Activated T-cell treated with anti-CD3 and anti-CD28 coated beads, Interleukin-2, amount 50 U/mL, for 24 hours (primary cell): ENCODE measurements at places on chromosomes 13 and 19.

DNA sequence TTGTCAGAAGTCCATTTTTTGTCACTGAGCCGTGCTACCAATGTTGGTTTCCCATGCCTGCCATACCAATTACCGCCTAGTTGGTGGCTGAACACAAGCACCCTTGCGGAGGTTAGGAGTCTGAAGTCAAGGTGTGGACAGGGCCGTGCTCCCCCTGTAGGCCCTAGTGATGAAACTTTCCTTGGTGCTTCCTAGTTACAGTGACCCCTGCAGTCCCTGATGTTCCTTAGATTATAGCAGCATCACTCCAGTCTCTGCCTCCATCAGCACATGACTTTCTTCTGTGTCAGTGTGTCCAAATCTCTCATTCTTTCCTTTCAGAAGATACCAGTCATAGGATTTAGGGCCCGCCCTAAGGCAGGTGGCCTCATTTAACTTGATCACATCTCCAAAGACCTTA is 99.0 kb downstream of the MYO16 start:
- no peak for DNase-seq

GRCh38 chr13:76879203-76879882 is 6.9 kb downstream of the KCTD12 start:
- DNase-seq: peak; percentile 62

DNA sequence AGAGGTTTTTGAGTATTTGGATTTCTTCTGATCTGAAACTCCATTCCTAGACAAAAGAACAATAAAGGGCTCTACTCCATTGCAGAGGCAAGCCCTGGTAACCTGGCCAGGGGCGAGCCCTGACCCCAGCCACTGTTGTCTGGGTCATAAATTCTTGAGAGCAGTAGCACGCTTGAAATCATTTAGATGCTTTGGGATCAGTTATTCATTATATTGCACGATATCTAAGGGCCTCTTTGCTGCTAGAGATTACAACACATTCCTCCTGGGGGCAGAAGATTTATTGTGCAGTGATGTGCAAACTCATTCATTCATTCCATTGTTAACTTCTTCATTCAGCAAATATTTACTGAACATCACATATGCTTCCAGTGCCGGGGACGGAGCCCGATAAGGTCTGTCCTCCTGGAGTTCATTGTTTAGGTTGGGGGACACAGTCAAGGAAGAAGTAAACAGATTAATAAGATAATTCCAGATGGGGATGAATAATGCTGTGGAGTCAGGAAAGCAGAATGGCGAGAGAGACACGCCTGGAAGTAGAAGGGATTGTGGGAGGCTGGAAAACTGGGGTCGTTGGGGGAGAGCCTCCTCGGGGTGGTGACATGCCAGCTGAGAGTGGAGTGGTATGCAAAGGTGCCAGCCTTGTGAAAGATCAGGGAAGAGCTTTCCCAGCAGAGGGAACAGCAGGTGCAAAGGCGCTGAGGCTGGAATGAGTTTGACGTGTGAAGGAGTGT is 34.9 kb downstream of the SIPA1L3 start:
- DNase-seq: no peak

DNA sequence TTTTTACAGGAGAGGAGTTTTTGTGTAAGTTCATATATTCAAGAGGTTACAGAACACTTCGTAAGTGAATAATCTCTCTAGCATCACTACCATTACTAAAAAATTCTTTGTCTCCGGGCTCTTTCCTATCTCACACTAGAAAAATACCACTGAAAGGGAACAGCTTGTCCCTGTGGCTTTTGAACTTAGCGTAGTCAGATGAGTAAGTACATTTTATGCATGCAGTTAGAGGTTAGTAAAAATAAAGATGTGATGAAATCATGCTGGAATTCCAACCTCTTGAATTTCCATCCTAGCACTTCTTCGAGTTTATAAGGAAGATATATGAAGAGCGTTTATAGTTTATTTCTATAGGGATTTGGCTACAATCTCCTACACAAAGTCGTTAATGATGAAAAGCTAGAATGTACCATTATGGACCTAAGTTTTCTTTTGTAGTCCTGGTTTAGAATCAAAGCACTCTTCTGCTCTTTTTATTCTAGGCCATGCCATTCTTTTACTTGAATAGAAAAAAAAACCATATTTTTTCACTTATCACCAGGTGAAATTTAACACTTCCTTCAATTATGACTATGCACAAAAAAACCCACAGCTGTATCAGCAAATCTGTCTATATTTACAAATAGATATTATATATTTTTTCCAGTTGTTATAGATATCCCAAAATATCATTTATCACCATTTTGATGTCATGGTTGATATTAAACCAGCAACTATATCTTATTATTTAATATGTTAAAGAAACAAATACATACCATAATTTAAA is 139.9 kb upstream of the PCDH9 start:
- no peak for DNase-seq

GRCh38 chr19:21586311-21587116 is 81.1 kb downstream of the ZNF429 start:
- DNase-seq: peak; percentile 48

DNA sequence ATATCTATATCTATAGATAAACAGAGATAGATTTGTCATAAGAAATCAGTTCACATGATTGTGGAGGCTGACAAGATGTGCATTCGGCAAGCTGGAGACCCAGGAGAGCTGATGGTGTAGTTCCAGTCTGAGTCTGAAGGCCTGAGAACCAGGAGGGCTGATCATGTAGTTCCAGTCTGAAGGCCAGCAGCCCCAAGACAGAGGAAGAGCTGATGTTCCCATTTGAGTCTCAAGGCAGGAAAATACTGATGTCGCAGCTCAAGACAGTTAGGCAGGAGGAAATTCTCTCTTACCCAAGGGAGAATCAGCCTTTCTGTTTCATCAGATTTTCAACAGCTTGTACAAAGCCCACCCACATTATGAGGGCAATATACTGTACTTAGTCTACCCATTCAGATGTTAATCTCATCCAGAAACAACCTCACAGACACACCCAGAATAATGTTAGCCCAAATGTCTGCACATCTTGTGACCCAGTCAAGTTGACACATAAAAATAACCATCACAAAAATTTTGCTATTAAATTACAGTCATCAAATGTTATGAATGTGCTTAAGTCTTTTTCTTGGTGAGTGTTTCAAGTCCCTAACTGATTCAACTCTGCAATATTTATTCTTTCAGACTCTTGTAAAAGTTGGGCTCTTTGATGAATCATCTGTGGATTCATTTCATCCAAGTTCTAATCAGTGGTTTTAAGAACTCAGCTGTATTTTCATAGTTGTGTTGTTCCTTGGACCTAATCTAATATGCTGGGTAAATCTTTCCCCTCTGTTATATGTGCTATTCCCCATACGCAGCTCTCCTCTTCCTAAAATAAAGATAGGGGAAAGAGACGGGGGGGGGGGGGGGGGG is 22.7 kb upstream of the LRCH1 start:
- DNase-seq: no peak

DNA sequence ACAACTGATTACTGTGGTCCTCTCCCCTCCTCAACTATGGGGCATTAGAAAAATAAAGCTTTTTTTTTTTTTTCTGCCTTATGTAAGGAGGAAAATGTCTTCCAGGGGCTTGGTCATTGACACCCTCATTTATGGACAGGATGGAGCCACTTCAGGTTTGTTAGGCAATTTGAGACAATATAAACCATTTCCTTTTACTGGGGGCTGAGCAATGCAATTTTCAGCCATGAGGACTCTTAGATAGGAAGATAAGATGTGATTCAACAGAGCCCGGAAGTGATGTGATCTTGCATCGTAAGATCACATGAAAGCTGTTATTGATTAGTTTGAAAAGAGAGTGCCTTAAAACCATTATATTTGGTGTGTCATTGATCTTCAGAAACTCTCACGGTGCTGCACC is 210.8 kb downstream of the OXGR1 start:
- DNase-seq: no peak

- no peak for DNase-seq
Observed at GRCh38 chr13:22736084-22736767, 444.6 kb upstream of the SGCG start.

DNA sequence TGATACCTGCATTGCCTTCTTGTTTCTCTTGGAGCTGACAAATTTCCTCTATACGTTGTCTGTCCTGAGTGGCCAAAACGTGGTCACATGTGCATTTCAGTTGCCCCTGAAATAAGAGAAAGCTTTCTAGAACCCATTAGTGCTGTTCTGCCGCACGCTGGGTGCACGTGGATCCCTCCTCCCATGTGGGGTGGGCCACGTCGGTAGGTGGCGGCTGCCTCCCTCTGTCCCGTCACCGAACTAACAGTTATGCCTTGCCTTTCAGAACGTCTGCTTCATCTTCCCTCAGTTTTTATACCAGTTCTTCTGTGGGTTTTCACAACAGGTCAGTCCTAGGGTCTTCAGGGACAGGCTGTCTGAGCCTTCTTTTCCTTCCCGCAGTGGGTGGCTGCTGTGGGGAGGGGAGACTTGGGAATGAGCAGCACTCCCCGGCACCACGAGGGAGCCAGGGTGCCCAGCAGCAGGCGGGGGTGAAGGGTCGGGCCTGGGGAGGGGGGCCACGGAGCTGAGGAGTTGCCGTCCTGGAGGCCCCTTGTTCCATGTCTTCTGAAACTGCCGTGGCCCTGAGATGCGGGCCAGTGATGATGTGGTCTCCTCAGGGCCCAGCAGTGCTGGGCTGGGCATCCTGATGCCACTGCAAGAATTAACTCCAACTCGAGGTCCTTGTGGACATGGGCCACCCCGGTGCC is 109.7 kb upstream of the MCF2L start:
- no peak for DNase-seq

- no peak for DNase-seq
Observed at GRCh38 chr13:75896271-75896670, 260.1 kb downstream of the LMO7 start.

GRCh38 chr19:41409288-41409687 is 11.7 kb downstream of the BCKDHA start:
- DNase-seq: no peak

GRCh38 chr13:112891477-112892401 is 77.3 kb upstream of the MCF2L start:
- DNase-seq: no peak

DNA sequence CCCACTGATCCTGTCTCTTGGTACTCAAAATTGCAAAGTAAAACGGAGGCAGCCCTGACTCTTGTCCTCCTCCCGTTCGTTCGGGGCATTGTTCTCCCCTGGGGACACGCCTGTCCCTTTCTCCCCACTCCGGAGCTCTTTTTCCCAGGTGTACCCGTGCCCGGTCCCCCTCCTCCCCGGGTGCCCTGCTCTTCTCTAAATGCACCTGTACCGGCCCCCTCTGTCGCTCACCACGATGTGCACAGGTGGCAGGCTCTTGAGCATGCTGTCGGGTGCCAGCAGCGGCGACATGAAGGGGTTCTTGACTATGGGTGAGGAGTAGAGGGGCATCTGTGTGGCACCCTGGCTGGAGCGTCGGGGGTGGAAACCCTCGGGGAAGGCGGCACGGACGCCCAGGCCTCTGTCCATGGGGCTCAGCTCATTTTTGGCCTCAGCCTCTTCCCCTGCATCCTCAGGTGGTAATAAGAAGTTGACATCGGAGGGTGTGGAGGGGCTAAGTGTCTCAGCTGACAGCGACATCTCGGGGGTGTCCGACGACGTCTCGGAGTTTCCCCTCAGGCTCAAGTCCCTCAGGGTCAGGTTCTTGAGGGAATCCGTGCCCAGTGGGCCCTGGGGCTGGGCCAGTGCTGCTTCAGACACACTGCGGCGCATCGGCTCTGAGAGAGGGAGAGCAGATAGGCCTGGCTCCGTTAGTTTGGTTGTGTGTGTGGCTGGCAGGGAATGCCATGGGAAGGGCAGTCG is 12.4 kb upstream of the CNFN start:
- no peak for DNase-seq

GRCh38 chr13:38421590-38422560 is 72.2 kb downstream of the UFM1 start:
- no peak for DNase-seq

- peak; percentile 49 for DNase-seq
Observed at GRCh38 chr13:24684600-24684998, 4.4 kb downstream of the ATP12A start.

GRCh38 chr19:43651758-43652545 is 12.3 kb upstream of the CADM4 start:
- DNase-seq: peak; percentile 56

- no peak for DNase-seq
Observed at GRCh38 chr13:25722893-25723292, 328.9 kb downstream of the SHISA2 start.

- DNase-seq: no peak
Observed at GRCh38 chr13:80083853-80084676, 256.9 kb downstream of the SPRY2 start.

DNA sequence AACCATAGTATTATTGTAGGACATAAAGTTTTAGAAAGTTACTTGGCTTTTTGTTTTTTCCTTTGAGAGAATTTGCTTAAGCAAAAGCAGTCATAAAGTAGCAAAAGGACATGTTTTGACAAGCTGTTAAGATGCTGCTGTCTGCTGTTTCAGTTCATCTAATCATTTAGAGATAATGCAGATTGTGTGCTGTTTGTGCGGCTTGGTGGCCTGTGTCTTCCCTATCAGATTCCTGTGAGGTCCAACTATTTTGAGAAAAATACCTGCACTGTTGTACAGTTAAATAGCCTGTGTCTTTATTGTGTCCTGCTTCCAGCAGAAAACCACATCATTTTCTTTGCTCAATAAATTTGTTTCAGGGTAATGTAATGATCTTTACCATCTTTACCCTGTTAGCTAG is 20.0 kb downstream of the UCHL3 start:
- no peak for DNase-seq

DNA sequence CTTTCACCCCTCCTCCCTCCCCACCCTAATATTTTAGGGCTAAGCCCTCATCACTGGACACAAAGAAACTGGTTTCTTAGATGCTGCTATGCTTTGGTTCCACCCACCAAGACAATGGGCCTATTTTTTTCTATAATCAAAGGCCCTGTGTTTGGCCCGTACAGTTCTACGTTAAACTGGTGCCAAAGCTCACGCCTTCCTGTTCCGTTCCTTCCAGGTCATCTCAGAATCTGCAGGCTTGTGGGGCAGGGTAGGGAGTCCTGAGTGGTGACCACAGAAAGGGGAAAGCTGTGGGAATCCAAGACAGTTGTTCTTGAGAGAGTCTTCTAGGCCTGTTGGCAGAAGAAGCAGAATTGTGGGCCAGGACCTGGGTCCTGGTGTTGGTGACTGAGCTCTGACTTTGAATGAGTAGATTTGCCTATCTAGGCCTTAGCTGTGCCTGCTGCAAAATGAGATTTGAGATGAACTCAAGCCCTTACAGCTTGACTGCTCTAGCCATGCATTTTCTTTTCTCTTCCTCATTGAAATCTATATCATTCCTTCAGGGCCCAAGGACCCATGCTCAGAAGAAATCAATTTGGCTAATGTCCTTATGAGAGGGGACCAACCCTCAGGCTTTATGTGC is 19.1 kb upstream of the CXCL17 start:
- no peak for DNase-seq

DNA sequence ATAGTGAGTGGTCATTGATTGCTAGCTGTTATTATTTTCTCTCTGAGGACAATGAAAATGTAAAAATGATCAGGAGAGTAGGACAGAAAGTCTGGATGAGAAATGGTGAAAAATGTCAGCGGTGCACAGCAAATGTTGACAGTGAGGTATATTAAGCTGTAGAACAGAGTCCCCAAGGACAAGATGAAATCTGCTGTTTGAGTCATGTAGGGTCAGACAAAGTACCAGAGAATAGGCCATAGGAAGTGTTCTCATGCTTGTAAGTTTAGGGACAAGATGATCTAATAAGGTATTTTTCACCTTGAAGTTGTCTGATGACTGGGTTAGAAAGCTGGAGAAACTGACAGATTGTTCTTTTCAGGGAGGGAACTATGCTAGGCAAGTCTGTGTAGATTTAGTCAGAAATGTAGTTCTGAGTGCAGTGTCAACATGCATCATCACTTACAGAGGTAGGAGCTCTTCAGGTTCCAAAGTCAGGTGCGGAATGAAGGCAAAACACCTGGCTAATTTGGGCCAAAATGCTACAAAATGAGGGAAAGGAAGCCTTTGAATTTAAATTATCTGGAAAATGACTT is 369.3 kb downstream of the DLEU7 start:
- no peak for DNase-seq

- no peak for DNase-seq
Observed at GRCh38 chr19:42282819-42283187, 13.8 kb downstream of the CIC start.
